Fibroblast of skin of back (primary cell): ENCODE measurements at places on chromosomes 7 and 10.
A peak's percentile ranks its signal among the peaks of the same experiment; 100 is the strongest.

GRCh38 chr10:114357515-114357996 lies 46.7 kb downstream of the AFAP1L2 start:
- no peak for DNase-seq

DNA sequence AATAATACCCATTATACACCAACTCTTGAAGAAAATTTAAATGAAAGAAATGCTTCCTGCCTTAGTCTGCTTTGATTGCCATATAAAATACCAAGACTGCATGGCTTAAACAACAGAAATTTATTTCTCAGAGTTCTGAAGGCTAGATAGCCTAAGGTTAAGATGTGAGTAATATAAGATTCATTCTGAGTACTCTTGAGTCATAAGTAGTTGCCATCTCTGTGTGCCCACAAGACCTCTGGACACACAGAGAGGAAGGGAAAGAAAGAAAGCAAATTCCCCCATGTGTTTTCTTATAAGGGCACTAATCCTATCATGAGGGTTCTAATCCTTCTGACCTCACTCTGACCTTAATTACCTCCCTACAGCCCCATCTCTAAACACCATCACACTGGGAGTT lies 201.2 kb downstream of the PTN start:
- peak; percentile 81 for DNase-seq

GRCh38 chr10:30737931-30738391 lies 108.4 kb upstream of the LYZL2 start:
- no peak for DNase-seq

DNA sequence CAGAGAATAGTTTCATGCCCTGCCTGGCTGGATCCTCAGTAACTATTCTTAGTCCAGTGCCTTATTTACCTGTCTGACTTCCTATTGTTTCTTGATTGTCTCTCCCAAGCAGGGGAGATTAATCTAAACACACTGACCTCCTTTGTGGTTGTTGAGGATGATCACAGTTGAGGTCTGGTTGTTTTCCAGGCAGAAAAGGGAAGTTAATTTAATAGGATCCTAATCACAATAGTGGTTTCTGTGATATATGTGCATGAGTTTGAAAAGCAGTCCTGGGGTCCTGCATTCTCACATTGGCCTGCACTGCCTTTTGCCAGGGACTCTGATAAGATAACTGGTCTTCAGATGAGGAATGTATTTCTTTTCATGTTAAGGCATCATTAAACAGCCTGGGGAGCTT lies 130.1 kb downstream of the SND1 start:
- no peak for DNase-seq

DNA sequence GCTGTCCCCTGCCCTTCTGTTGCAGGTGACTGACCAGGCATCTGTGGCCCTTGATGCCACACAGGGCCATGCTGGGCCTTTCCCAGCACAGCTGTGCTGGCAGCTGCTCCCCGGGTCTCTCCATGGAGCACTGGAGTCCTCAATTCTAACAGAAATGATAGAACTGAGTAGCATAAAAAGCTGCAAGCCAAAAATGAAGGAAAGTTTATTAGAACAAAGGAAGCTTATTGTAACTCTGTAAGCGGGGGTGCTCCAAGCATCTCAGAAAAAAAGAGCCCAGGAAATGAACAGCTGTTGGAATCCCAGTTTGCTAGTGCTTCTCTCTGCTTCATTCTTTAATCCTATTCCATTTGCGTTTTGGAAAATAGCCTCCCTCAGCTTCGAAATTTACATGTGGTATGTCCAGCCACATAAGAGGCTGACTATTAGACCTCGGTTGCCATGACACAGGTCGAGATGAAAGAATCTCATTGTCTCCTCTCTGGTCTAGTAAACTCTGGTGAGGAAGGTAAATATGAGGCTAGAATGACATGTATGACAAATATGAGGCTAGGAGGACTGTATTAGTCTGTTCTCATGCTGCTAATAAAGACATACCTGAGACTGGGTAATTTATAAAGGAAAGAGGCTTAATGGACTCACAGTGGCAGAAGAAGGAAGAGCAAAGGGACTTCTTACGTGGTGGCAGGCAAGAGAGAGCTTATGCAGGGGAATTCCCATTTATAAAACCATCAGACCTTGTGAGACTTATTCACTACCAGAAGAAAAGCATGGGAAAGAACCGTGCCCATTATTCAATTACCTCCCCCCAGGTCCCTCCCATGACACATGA lies 23.7 kb downstream of the EPDR1 start:
- DNase-seq = no peak

DNA sequence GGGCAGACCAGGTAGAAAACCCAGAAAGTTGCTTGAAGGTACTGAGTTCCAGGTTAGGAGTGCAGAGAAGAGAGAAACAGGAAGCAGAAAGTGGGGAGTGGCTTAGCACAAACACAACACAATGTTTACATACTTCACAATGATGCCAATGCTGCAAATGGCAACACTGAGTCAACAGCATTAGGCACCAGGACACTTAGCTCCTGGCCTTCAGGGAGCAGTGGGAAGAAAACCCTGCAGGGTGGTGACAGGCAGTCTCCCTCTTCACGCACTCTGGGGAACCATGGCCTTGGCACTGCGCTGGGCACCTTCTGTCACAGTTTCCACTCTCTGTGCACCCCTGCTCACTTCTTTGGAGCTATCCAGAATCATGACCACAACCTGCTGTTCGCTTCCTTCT lies 7.3 kb downstream of the ICA1 start:
- no peak for DNase-seq

- DNase-seq = no peak
Measured at GRCh38 chr10:71124921-71125748, 87.2 kb upstream of the UNC5B start.

DNA sequence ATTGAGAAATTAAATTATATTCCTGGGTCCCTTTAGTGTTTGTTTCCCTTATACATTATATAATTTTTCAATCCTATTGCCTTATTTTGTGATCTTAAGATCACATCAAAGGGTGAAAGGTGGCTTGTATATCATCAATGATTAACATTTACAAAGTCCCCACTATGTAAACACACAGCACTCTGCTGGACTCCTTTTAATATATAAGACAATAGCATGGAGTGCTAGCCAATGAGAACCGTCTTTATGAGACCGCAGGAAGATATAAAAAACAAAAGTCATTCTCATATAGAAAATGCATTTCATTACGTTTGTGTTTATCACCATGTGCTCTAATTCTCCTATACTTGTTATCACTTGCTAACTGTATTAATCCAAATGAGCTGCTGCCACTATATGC lies 108.5 kb downstream of the HOXA1 start:
- no peak for DNase-seq

DNA sequence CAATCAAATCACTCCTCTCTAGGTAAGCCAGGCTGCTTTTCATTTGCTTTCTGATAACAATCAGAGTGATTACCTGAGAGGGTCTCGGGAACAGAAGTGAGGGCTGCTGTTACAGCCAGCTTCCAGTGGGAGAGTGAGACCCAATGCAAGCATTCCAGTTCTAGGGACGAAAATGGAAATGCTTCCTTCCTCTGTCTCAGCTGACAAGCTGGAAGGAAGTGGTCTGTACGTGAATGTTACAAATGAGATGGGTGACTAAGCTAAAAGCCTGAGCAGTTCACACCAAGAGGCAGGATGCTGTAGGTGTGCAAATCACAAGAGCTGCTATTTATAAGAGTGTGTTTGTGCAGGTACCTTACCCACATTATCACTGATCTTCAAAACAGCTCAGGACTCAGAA lies 772.4 kb downstream of the GRID1 start:
- no peak for DNase-seq

DNA sequence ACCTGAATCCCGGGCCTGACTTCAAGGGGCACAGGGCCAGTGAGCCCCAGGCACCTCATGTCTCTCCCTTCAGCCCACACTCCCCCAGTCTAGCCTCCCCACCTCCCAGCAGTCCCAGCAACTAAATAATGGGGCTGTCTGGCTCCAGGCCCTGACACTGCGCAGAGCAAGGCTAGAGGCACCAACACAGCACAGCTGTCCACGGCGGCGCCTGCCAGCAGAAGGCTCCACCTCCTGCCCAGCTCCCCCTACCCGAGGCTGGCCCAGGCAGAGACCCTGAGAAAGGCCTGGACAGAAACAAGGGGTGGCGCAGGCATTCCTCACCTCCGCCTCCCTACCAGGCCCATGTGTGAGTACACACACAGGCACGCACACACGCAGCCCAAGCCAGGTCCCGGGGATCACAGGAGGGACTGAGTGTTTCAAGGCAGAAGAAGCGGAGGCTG lies 6.1 kb downstream of the KCNH2 start:
- no peak for DNase-seq
